ENCODE measurements at places on chromosomes 1 and 21.

- DNase-seq = no peak
Observed at GRCh38 chr1:175191659-175192058, 917 bp downstream of the KIAA0040 start.

DNA sequence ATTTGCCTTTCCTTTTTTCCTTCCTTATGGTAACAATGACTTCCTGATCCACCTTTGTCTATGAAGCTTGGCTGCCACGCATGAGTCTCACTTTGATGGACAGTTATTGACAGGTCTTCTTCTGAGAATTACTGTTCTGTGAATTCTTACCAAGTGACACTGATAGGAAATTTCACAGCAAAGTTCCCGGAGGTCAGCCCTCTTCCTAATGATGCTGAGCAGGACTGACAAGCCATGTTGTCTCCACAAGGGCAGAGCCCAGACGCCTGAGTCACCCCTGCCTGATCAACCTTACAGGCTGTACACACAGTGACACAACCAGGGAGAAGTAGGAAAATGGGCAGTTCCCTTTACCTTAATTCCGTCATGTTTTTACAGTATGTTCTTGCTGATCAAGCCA is 44.2 kb downstream of the ZC3H11B start:
- DNase-seq = peak; percentile 17

DNA sequence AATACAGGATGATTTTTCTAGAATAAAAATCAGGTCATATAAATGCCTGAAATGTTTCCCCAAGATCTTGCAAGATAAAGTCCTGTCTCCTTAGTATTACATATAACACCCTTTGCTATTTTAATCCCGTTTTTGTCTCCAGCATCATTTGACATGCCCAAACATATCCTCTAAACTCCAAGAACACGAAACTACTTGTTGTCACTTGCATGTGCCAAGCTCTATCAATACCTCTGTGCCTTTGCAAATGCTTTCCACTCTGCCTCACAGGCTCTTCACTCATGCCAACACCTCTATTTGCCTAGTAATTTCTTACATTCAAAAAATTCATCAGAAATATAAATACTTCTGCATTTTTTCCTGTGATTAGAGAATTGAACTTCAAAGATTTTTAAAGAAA is 37.9 kb downstream of the LRRIQ3 start:
- DNase-seq = no peak

DNA sequence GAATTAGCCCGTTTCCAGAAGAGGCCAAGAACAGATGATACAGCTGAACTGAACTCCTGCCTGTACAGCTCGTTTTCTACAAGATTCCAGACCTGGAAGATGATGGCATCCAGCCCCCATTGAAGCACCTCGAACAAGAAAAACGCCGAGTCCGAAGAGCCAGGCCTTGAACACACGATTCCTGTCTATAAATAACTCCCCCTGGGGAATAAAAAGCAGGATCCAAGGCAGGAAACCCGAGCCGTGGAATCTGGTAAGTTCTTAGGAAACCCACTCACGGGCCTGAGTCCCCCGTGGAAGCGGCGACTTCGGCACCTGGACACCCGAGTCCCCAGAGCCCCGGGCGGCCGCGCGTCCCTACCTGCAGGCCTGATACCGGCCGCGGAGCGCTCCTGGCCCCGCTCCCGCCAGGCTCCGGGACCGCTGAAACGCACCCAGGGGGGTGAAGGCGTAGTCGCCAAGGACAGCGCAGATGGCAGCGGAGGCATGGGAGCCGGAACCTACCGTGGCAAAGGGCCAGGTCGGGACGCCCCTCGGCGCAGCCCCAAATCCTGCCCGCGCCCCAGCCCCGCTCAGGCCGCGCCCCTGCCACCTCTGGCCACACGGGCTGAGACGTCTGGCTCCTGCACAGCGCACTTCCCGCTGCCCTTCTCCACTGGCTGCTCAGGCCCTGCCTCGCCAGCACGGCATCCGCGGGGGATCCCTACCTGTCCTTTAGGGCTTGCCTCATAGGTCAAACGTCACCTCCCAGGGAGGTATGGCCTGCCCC is 14.0 kb upstream of the HLCS start:
- no peak for DNase-seq

GRCh38 chr1:198201956-198202784 is 45.4 kb downstream of the NEK7 start:
- DNase-seq = no peak

- DNase-seq = peak; percentile 84
Observed at GRCh38 chr21:31203431-31204054, 140.5 kb downstream of the TIAM1 start.

All from fibroblast of skin of scalp (primary cell).